ENCODE measurements at places on chromosomes 7 and 10. TPM values are rescaled to one million over a fixed set of nuclear protein-coding genes. Genes with fewer than 3 reads are reported as not detected.

GRCh38 chr10:26843736-26844135 lies 17.0 kb downstream of the ABI1 start:
- peak; percentile 79 for DNase-seq

GRCh38 chr7:12257582-12257981 lies 46.5 kb downstream of the TMEM106B start:
- no peak for DNase-seq

- DNase-seq = no peak
Observed at GRCh38 chr10:30748152-30748973, 118.8 kb upstream of the LYZL2 start.

GRCh38 chr7:91228927-91229558 lies 35.2 kb upstream of the FZD1 start:
- peak; percentile 11 for DNase-seq

Gene SLC26A4
- not detected for total RNA-seq

Gene ZNF488
- total RNA-seq = 0.67 TPM

Measured in mammary epithelial cell (primary cell).